ENCODE measurements at places on chromosomes 2 and 18.

GRCh38 chr2:19642501-19642900 is 259.3 kb downstream of the TTC32 start:
- DNase-seq, result no peak

DNA sequence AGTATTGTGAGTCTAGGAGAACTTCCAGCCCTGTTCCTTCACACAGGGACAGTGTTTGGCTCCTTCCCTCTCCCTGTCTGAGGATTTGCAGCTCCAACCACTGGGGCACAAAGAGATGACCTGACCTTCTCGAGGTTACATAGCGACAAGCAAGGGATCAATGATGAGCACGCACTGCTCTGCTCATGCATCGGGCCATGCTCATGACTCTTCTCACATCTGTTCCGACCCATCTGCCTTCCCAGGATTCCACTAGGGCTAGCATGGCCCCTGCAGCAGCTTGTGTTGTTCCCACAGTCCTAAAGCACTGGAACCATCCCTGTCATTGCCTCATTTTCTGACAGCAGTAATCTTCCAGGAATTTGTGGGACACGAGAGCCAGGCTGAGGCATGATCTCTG is 78.8 kb upstream of the ARHGAP28 start:
- DNase-seq, result no peak

- no peak for DNase-seq
Measured at GRCh38 chr2:239157771-239158170, 243.0 kb downstream of the HDAC4 start.

GRCh38 chr2:10829299-10829698 is 16.7 kb upstream of the PDIA6 start:
- DNase-seq, result no peak

- DNase-seq, result no peak
Measured at GRCh38 chr2:127093648-127094210, 13.2 kb downstream of the BIN1 start.

GRCh38 chr18:55585920-55586561 is 2.0 kb downstream of the TCF4 start:
- no peak for DNase-seq

DNA sequence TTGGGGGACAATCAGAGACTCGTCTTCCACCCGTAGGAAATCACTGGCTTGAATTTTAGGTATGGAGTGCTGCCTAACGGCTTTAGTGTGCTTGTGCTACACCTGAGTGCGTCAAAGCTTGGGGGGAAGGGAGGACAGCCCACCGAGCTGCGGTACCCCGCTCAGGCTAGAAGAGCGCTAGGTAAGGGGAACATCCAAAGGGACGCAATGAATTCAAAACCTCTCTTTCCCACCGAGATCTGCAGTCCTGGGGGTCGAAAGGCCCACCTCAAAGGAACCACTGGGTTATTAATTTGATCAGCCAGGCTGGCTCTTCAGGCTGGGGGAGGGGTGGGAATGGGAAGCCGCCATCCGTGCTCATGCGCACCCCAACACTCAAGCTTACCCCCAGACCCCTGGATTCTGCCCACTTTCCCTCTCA is 2.7 kb downstream of the EPHA4 start:
- DNase-seq, result no peak

GRCh38 chr2:177314722-177315264 is 50.3 kb upstream of the NFE2L2 start:
- DNase-seq, result no peak

- DNase-seq, result no peak
Measured at GRCh38 chr2:111704246-111704645, 179.7 kb downstream of the ANAPC1 start.

- no peak for DNase-seq
Measured at GRCh38 chr2:222305516-222306392, 7.0 kb upstream of the PAX3 start.

DNA sequence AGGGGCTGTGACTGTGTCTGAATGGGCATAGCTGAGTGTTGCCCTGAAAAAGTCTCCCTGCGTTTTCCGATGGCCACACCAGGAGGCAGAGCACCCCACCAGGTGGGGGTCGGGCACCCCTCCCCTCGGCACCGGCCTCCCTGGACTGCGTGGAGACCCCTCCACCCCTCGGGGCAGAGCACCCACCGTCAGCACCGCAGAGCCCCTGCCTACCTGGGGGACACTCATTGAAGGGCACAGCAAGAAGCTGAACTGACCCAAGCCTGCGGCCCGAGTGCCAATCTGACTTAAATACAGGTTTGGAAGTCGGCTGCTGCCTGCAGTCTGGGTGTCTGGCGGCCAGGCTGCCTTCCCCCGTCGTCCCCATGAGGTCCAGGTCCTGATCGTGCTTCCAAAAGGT is 69.9 kb downstream of the KCNG2 start:
- no peak for DNase-seq

GRCh38 chr2:172484706-172485105 is 57.3 kb downstream of the ITGA6 start:
- no peak for DNase-seq

- DNase-seq, result no peak
Measured at GRCh38 chr2:192245329-192245728, 50.6 kb upstream of the TMEFF2 start.

DNA sequence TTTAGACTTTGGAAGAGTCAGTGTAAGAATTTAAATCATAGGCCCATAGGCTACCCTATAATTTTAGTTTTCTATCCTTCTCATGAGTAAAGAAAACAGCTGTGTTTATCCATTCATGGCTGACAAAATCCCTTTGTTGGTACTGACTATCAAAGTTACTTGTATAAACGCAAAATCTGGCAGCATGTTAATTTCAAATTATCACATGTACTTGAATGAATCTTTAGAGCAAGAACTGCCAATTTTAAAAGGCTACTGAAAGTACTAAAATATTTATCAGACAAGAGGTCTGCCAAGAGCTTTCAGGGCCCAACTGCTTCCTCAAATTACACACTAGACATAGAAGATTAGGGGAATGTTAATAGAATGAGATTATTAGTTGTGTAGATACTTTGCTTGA is 66.6 kb downstream of the MYL12B start:
- no peak for DNase-seq

- no peak for DNase-seq
Measured at GRCh38 chr2:33522576-33522975, 46.1 kb downstream of the RASGRP3 start.

GRCh38 chr2:25606892-25607291 is 66.5 kb downstream of the DTNB start:
- DNase-seq, result peak; percentile 40

GRCh38 chr18:56575819-56576663 is 62.4 kb downstream of the TXNL1 start:
- DNase-seq, result peak; percentile 28

GRCh38 chr2:31256611-31257382 is 22.8 kb downstream of the EHD3 start:
- DNase-seq, result no peak

- no peak for DNase-seq
Measured at GRCh38 chr18:45825258-45826044, at the start of gene SIGLEC15. SIGLEC15 (plus strand) TSS chr18:45825675; CDS start chr18:45825729, 54 bp downstream.

DNA sequence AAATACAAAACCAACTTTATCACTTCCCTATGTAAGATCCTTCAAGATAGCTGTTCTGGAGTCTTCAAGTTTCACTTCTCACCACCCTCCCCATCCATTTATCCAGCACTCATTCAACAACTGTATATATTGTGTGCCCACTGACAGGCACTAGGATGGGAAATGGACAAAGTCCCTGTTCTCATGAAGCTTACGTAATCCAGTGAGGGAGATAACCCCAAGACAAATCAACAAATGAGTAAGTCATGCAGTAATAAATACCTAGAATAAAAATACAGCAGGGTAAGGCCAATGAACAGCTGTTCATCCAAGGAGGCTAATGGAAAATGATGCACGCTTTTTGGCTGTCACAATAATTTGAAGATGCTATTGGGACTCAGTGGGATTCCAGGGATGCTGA is 133.8 kb downstream of the MEMO1 start:
- DNase-seq, result no peak

- no peak for DNase-seq
Measured at GRCh38 chr18:24560511-24560981, 100.1 kb downstream of the HRH4 start.

DNA sequence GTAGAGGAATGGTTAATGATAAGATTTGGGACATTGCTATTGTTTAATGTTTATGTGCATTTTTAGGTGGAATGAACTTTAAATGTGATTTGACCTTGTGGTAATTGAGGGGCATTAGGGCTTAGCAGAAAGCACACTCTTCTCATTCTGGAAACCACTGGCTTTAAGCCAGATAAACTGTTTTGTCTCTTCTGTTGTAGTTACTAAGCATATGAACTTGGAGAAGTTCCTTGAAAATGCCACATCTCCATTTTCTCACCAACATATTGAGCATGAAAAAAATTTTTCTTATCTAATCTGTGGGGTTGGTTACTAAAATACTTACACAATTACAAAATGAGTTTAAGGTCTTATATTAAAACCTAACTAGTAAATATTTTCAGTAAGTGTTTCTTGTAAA is 70.8 kb upstream of the FSHR start:
- DNase-seq, result no peak

DNA sequence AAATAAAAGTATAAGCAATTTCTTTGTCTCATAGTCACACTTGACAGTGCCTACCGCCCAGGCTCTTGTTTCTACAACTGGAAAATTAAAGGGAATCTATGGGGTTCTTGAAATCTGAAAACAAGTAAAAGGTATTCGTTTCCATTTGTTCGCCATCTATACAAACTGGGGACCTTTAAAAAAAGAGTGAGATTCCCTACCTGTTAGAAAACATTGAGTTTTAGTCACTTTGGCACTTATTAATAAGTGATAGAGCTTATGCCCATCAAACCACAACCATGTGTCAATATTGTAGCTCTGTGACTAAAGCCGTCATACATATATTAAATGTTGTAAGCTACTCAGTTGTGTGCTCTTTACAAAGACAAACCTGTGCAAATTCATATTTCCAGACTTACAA is 13.2 kb downstream of the FN1 start:
- DNase-seq, result no peak

DNA sequence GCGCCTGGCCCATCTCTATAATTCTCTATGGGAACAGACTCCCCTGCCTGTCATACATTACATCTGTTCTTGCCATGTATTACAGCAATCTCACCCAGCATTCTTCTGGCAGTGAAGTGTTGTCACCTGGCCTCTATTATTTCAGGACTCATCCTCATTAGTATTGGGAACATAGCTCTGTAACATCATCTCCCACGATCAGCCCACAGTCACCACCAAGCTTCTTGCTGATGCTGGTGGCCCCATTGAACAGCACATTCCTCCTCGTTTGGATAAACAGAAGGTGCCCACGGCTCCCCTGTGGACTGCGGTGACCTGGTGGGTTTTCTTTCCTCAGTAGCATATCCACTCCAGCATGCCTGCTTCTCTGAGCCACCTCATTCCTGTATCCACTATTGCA is 21.5 kb downstream of the CHCHD5 start:
- DNase-seq, result no peak

GRCh38 chr18:59264121-59264571 is 9.1 kb downstream of the RAX start:
- DNase-seq, result no peak

- no peak for DNase-seq
Measured at GRCh38 chr18:31225668-31226067, 63.0 kb upstream of the DSC1 start.

DNA sequence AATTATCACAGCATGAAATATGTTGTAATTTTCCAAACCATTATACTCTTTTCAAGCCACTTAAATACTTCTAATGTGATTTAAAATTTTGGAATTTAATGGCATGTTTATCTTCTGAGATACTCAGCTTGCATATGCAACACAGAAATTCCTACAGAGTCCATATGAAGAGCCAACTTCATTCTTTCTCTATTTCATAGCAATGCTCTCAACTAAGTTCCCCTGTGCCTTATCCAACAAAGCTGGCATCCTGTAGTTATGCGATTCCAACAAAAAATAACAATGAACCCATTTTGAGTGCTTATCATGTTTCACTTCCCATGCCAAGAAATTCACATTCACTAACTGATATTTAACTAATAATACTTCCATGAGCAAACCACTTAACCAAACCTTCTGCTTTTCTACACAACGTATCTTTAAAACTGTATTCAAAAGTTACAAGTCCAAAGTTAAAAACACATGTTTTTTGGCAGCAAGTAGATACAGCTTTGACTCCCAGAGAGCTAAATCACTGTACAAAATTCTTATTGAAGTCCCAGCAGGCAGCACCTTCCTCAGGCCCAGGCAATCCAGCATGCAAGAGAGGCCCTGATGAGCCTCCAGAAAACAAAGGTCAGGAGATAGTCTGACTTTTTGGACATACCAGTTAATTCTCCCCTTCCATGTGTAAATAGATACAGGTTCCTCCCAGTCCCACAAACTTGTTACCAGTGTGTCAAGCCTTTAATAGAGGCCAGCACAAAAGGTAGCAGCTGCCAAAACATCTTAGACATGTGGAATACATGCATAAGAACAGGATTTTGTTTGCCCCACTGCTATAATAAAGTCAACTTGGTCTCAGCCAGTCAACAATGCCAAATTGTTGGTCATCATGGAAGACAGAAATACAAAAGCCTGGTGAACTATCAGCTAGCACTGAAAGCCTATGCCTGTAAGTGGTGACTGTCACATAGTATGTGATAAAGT is 113.1 kb upstream of the WDR75 start:
- DNase-seq, result no peak

DNA sequence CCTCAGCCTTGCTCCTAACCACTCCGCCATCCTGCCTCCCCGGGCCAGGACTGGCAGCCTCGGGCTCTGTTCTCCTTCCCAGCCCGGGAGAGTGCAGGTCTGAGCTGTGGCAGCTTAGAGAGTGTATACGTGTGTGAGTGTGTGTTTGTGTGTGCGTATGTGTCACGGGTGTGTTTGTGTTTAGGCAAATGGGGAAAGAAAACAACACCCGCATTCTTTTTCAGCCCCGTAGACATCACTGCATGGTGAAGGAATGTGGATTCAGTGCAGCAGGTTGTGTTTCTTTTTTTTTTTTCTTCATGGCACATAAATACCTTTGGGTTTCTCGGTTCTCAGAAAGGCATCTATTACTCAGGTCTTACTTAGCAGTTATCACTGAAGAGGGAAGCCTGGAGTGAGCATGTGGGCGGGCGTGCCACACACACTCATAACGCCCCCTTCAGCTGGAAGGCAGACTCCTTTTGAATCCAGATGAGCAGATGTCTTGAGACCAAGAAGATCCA is 44.2 kb downstream of the GLI2 start:
- no peak for DNase-seq

DNA sequence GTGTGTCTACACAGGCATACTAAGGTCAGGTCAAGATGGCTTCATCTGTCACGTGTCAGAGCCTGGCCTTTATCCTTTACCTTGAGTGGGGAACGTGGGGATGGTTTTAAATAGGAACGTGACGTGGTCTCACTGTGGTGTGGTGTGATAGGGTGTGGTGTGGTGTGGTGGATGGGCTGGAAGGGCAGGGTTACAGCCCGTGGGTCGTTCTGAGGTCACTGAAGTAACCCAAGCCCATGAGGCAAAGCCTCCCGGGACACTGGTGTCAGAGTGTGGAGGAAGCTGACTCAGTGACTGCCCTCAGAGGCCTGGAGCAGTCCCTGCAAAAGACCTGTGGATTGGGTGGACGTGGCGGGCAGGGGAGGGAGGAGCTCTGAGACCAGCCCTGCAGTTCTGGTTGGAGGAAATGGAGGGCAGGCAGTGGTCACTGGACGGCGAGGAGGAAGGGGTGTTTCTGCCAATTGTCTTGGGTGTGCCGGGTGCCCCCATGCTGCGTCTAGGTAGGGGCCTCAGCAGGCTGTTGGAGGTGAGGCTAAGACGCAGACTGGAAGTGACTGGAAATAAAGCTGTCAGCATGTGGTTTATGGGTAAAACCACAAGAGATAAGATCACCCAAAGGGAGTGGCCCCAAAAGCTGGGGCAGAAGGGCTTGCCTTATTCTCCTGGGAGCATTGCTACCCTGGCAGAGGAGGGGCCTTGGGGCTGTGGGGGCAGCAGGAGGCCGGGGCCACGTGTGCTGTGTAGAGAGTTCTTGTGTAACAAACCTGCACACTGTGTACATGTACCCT is 84.8 kb downstream of the SH3RF3 start:
- DNase-seq, result peak; percentile 78
